Activated T-cell treated with anti-CD3 and anti-CD28 coated beads for 48 hours (primary cell): ENCODE measurements at places on chromosomes 13 and 19.

DNA sequence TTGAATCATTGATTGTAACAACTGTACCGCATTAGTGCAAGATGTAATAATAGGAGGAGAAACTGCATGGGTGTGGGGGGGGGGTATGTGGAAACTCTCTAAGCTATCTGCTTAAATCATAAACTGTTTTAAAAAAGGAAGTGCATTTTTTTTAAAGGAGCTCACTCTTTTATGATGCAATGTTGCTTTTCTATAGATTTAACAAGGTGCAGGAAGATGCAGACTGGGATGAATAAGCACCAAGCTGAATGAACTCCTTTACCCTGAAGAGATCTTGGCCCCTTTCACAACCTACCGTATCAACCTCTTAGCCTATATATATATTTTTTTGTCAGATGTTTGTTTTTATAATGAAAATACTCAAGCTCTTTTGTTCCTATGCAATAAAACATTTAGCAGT is 95.9 kb downstream of the AKAP11 start:
- DNase-seq: no peak

DNA sequence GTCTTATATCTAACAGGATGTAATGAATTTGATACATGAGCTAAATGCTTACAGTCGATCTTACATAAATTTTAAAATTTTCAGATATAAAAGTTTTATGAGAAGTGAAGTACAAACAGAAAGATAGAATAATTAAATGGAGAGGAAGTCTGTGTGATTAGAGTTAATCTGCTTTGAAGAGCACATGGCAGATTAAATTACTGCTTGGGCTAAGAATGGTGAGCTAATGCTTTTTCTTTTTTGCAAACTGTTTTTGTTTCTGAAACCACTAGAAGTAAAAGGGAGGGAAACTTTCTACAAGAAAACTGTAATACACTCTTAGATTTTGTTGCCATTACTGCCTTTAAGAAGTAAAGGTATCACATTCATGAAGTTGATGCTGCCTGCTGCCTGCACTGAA is 96.3 kb upstream of the SPRY2 start:
- DNase-seq: no peak

GRCh38 chr19:1851654-1852580 is 3.6 kb upstream of the REXO1 start:
- DNase-seq: peak; percentile 46

DNA sequence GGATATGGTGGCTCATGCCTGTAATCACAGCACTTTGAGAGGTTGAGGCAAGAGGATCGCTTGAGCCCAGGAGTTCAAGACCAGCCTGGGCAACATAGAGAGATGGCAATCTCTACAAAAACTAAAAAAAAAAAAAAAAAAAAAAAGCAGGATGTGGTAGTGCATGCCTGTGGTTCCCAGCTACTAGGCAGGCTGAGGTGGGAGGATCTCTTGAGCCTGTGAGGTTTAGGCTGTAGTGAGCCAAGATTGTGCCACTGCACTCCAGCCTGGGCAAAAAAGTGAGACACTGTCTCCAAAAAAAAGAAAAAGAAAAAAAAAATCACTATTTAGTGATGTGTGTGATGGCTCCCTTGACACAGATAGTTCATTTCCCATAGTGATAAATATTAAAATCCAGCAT is 365.0 kb upstream of the NBEA start:
- no peak for DNase-seq

DNA sequence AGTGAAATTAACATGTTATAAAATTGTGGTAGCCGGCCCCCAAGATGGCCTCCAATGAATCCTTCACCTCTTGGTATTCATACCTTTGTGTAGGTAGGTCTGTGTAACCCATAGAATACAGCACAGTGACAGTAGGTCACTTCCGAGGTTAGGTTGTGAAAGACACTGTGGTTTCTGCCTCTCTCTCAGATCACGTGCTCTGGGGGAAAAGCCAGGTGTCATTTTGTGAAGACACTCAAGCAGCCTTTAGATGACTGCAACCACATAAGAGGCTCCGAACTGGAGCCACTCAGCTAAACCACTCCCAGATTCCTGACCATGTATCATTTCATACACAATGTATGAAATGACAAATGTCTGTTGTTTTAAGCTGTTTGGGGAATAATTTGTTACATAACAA is 9.8 kb upstream of the USPL1 start:
- DNase-seq: peak; percentile 26

- DNase-seq: peak; percentile 47
Observed at GRCh38 chr19:15304140-15304705, 28.1 kb downstream of the BRD4 start.

- DNase-seq: no peak
Observed at GRCh38 chr13:108315273-108315672, 45.8 kb downstream of the TNFSF13B start.

GRCh38 chr13:100203696-100204367 is 114.9 kb downstream of the PCCA start:
- no peak for DNase-seq

DNA sequence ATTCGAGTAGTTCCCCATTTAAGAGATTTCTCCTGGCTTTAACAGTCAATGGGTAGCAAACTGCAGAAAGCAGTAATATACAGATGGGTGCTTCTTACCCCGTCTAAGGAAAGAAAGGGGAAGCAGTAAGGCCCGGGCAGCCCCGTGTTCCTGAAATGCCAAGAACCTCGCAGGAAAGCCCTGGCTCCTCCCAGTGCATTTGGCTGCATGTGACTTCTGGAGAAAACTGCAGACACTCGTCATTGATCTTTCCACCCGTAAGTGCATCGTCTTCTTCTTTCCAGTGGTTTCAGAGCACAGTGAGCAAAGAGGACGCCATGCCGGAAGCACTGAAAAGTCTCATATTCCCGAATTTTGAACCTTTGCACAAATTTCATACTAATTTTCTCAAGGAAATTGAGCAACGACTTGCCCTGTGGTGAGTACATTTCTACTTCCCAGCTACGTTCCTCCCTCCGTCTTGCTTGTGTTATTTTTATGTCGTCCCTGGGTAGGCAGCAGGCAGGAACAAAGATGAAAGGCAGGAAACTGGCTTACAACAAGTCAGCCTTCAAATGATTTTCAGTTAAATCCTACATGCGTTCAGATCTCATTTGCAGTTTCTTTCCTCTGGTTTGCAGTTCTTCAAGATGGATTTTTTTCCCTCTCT is 165.2 kb downstream of the STK24 start:
- no peak for DNase-seq

GRCh38 chr13:47897411-47898050 is 103.5 kb downstream of the SUCLA2 start:
- DNase-seq: no peak

GRCh38 chr19:28019901-28020300 is 1193.0 kb downstream of the UQCRFS1 start:
- no peak for DNase-seq

DNA sequence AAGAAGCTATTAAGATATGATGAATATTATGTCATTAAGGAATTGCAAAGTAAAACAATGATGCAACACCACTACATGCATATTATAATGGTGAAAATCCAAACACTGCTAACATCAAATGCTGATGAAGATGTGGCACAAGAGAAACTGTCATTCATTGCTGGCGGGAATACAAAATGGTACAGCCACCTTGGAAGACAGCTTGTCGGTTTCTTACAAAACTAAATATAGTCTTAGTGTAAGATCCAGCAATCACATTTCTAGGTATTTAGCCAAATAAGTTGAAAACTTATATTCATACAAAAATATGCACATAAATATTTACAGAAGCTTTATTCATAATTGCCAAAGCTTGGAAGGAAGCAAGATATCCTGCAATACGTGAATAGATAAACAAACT is 114.9 kb upstream of the EDNRB start:
- DNase-seq: no peak

DNA sequence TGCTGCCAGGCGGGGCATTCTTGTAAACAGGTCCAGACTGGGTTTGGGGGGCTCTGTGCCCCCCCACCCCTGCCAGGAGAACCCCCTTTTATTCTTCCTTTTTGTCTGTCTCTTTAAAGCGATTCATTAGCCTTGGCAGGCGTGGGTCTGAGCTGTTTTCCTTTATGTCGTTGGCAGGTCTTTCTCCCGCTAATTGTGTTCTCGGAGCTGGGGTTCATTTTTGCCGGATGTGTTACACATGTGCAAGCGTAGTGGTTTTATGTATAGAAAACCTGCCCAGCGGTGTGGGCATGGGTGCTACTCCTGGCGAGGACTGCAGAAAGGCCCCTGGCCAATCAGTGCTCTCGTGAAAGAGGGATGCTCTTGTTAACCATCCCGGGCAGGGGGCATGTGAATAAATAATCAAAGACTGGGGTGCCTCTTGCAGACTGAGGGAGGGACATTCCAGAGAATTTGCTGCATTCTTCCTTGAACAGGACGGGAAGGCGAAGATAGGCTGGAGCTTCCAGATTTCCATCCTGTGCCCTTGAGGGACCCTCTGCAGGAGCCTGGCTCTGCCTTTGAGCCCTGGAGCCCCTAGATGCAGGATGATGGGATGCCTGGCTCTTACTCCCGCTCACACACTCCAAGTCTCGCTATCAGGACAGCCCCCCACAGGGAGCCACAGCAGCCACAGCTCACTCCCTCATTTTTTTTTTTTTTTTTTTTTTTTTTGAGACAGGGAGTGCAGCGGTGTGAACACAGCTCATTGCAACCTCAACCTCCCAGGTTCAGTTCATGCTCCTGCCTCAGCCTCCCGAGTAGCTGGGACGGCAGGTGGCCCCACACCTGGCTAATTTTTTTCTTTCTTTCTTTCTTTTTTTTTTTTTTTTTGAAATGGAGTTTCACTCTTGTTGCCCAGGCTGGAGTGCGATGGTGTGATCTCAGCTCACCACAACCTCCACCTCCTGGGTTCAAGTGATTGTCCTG is 14.1 kb downstream of the CARM1 start:
- no peak for DNase-seq

- DNase-seq: no peak
Observed at GRCh38 chr19:49546825-49547565, 19.2 kb downstream of the RCN3 start.

DNA sequence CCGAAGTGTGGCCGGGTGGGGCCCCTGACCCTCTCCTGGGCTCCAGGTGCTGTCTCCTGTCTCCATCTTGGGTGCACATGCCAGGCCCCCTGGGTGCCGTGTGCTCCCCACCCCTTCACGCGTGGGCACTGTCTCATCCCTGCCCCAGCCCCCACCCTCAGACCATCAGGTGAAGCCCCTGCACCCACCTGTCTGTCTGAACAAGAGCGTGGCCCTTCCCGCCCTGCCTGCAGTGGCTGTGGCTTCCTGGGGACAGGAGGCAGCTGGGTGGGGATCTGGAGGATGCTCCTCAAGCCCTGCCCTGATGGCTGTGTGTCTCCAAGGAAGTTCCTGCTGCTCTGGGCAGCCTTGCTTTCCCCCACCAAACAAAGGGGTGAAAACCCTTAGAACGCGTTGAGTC is 2.2 kb downstream of the PRR22 start:
- no peak for DNase-seq

GRCh38 chr19:41626877-41627276 is at the start of gene CEACAM4:
TSS of gene CEACAM4 (minus strand) at chr19:41627074. CDS start at chr19:41626963, 111 bp downstream.
- DNase-seq: no peak

DNA sequence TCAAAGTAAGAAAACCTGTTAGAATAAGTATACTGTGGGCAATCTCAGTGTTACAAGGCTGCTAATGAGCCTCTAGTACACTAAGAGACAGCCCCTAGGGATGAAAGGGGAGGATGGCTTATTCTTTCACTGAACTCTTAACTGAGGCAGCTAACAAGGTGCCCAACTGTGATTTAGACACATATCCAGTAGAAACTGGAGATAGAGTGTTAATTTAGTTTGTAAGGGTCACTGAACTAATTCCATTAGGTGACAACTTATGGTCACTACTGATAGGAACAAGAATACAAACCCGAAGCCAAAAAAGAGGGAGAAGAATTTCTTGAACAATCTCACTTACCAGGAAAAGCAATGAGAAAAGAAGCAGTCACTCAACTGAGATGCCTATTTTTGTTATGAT is 1010.6 kb downstream of the PCDH9 start:
- DNase-seq: no peak

DNA sequence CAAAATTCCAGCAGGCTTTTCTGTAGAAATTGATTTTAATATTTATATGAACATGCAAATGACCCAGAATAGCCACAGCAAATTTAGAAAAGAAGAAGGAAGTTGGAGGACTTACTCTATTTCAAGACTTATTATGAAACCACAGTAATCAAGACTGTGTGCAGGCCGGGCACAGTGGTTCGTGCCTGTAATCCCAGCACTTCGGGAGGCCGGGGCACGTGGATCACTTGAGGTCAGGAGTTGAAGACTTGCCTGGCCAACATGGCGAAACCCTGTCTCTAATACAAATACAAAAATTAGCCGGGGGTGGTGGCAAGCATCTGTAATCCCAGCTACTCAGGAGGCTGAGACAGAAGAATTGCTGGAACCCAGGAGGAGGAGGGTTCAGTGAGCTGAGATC is 6.0 kb upstream of the FFAR2 start:
- DNase-seq: no peak

DNA sequence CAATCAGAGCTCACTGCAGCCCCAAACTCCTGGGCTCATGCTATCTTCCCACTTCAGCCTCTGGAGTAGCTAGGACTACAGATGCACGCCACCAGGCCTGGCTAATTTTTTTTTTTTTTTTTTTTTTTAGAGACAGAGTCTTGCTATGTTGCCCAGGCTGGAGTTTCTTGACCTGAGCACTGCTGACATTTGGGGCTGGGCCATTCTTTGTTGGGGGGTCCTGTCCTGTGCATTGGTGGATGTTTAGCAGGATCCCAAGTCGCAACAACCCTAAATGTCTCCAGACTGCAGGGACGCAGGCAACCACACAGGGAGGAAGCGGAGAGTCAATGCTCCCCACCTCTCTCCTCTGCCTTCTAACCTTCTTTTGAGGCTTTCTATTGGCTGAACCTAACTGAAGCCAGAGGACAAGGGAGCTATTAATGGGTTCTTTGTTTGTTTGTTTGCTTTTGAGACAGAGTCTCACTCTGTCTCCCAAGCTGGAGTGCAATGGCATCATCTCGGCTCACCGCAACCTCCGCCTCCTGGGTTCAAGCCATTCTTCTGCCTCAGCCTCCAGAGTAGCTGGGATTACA is 58.3 kb upstream of the ADGRE5 start:
- DNase-seq: no peak

DNA sequence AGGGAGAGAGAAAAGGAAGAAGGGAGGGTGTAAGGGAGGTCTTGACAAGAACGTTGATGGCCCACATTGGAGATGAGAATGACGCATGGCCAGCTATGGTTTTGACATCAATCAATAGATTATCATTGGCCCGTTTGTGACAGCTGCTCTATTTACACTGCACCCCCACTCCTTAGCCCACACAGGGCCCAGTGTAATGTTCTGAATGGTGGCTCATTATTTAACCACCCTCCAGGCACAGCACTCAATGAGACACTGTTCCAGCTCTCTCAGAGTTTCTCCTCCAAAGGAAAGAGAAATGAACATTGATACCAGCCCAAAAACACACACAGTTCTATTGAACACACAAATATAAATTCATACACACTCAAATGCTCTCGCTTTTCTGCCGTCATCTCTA is 173.0 kb upstream of the IPO5 start:
- DNase-seq: no peak

DNA sequence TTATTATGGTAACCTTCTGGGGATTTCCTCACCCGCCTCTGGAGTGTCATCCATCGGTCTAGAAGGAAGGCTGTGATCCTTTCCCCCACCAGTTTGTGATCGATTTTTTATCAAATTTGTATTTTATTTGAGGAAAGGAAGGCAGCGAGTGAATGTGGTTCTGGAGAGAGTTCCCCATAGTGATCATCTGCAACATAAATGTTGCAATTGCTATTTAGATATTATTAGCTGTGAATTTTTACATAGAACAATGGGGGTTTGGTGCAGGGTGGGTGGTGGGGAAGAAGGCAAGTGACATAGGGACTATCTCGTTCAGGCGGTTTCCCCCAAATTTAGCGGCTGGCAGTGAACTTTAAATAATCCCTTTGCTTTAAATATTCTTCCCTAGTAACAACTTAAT is 1.2 kb downstream of the CDK8 start:
- DNase-seq: no peak

- DNase-seq: no peak
Observed at GRCh38 chr19:49447485-49448431, 3.9 kb downstream of the PIH1D1 start.
